ENCODE measurements at places on chromosomes 3 and 15. TPM values are rescaled to one million over a fixed set of nuclear protein-coding genes. Genes with fewer than 3 reads are reported as not detected.

MASP1 gene
- total RNA-seq: not detected

KY gene
- not detected for total RNA-seq

- no peak overlapping the region for H3K27ac ChIP-seq
- H3K27me3 ChIP-seq: no peaks in the 10 kb centered on the region
- no peak overlapping the region for H3K4me3 ChIP-seq
- DNase-seq: peak; percentile 5
- H3K36me3 ChIP-seq: peaks cover 21% of the 10 kb centered on the region
- H3K4me1 ChIP-seq: no peaks in the 10 kb centered on the region
These were observed 85.5 kb downstream of the VPS13C start for GRCh38 chr15:61974759-61975158.

GRCh38 chr15:77720655-77721054, 87.9 kb upstream of the LINGO1 start:
- H3K4me1 ChIP-seq: no peaks in the 10 kb centered on the region
- no peaks in the 10 kb centered on the region for H3K36me3 ChIP-seq
- H3K4me3 ChIP-seq: no peak overlapping the region
- H3K27me3 ChIP-seq: no peaks in the 10 kb centered on the region
- no peak overlapping the region for H3K27ac ChIP-seq

- no peak overlapping the region for H3K27ac ChIP-seq
- H3K27me3 ChIP-seq: no peaks in the 10 kb centered on the region
- H3K36me3 ChIP-seq: no peaks in the 10 kb centered on the region
- no peak overlapping the region for H3K4me3 ChIP-seq
- H3K4me1 ChIP-seq: no peaks in the 10 kb centered on the region
These were observed 18.9 kb downstream of the CD200 start for GRCh38 chr3:112351823-112352222.

Data from Panc1 (cell line).